GM12865 (cell line): ENCODE measurements at places on chromosomes 4 and X.

DNA sequence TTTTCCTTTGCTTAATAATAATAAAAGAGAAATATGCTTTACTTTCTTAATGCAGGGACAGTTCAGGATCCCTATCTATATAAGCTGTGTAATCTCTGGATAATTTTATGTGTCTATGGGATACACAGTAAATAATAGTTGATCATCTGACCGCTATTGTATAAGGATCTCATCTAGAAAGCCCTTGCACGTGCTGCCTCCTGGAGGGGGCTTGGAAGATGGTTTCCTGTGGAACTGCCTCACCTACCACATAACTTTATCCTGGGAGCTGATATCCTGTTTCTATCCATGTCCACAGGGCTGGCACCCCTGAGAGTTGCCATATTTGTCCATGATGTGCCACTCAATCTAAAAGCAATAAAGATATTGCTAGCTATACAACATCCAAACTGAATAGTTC lies 139.3 kb upstream of the FRMPD4 start:
- DNase-seq = no peak

- DNase-seq = no peak
Measured at GRCh38 chr4:81470456-81471297, 1.0 kb downstream of the RASGEF1B start.

DNA sequence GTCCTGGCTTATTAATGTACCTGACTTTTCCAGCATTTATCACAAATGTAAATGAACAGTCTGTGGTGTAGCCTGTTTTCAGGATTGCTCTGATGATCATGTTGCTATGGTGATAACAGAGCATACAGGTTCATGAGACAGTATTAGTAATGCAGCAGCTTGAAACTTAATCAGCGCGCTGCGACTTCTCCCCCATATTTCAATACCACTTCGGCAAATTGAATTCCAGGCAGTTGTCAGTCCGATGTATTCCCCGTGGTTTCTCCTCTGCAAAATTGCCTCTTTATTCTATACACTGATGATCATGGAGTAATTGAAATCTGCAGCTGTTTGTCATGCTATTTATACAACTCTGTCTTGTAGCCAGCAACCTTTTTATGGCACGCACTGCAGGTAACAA lies 239.3 kb downstream of the C4orf33 start:
- DNase-seq = no peak

DNA sequence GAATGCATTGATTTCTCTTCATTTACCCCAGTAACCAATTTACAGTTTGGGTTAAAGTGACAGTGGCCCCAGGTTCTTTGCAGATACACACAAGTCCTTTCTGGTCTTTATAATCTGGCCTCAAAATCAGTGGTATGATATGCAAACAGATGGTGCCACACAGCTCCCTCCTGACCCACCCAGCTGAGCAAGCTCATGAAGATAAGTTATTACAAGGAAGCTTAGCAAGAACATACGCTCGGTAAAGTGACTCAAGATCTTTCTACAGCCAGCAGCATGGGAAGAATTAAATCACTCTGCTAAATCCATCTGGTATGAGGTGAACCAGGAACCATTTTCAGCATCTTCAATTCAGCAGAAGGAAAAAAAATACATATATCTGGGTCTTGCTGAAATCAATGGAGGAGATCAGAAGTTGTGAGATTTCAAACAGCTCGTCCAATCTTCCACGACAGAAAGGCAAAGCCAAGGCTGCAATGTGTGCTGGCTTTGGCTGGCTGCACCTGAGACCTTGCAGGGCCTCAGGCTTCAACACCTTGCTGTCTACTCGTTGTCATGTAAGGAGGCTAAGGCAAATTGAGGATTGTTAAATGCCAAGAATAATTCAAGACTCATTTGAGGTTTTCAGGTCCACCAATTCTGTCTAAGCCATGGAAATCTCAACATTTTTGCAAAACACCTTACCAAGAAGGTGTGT lies 28.2 kb downstream of the SEL1L3 start:
- DNase-seq = no peak

- no peak for DNase-seq
Measured at GRCh38 chr4:100988876-100989275, 358.4 kb downstream of the PPP3CA start.

DNA sequence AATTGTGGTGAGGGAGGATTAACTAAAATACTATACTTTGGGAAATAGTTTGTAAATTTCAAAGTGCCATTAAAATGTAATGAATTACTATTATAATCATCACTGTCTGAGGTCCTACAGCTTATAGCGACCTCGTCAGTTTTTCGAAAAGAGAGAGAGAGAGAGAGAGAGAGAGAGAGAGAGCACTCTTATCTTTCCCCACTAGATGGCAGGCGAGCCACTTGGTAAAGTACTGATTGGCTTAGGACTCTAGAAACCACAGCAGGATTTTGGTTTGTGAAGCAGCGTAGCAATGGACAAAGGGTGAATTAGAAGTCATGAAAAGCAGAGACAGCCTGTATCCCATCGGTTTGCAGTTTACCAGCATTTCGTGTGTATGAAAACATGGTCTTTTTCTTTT lies 52.5 kb downstream of the LINC00632 start:
- peak; percentile 31 for DNase-seq

GRCh38 chrX:109535578-109535977 lies 1.1 kb upstream of the NXT2 start:
- no peak for DNase-seq

GRCh38 chrX:107711521-107712181 lies 63.9 kb downstream of the TSC22D3 start:
- no peak for DNase-seq

GRCh38 chr4:26619784-26620183 lies 35.9 kb downstream of the TBC1D19 start:
- no peak for DNase-seq

DNA sequence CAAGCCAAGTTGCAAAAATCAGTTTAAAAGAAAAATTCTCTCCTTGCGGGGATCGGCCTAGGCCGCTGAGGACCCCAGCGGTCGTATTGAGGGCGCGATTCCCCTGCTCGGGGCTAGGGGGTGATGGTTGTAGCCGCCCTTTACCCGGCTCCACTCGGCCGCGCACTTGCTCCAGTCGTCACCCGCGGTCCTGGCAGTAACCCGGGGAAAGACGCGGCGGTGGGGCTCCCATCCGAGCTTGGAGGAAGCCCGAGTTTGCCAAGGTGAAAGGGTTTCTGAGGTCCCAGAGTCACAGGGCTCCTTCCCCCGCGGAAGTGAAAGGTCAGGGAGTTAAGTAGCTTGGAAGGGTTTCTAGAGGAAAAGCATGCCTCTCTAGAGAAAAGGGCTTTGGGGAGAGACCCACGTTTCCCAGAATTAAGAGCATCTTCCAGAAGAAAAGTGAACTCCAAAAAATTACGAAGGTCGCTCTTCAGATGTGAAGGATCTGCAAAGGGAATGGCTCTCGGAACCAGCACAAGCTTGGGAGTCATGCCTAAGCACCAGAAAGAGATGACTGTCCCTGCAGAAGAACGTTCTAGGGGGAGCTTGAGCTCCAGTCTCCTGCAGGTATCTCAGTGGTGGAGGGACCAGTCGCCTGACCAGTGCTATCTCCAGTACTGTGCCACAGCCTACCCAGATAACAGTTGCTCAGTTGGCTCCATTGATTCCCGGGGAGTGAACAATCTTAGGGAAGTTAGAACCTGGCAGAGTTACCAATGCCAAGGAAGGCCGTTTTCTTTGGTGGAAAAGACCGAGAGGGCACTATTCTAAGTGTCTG lies 875 bp downstream of the LAP3 start:
- DNase-seq = peak; percentile 40

- peak; percentile 58 for DNase-seq
Measured at GRCh38 chr4:70844180-70844579, 4.5 kb upstream of the GRSF1 start.

DNA sequence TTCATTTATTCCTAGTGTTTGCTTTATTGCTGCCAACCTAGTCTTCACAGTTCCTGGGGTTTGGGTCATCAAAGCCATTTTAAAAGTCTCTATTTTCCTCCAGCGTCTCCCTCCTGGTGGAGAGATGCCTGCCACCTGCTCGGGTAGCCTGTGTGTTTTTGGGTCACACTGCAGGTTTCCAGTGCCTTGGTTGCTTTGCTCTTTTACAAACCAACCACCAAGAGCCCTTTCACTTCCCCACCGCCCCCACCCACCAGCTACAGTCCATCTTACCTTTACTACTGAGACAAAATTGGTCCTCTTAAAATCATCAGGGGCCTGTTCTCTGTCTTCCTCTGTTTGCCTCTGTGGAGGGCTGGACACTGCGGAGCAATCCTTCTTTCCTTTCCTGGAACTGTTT lies 280.5 kb upstream of the GATB start:
- DNase-seq = peak; percentile 19

GRCh38 chr4:7134737-7135388 lies 57.5 kb upstream of the SORCS2 start:
- DNase-seq = no peak

DNA sequence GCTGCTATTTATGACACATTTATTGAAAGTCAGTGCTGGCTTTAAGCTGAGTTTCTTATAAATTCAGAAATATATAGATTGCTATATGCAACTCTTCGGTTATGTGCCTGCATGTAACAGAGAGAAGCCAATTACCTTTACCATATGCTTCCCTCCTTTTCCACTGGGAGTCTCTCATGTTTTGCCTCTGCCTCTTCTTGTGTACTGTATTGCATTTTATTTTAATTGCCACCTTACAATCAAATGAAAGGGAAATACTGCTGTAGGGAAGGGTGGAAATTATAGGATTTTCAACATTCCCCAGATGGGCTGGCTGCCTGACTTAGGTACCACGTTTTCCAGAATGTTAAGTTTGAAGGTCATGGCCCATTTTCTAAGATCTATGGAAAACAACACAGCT lies 655.4 kb upstream of the SLIT2 start:
- no peak for DNase-seq

DNA sequence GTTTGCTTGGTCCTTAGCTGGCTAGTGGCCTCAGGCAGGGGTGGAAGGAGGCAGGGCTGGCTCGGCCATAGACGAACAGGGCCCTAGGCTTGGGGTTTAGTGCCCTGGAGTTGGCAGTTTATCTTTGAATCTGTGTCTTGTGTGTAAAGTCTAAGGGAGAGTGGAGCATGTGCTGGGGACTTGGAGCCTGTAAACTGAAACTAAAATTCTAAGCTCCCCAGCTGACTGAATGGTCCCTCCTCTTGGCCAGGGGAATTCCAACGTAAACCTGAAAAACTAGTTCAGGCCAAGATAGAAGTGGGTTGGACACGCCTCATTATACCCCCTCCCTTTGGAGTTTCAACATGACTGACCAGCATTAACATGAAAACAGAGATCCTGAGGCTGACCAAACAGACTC lies 46.1 kb upstream of the GPR78 start:
- peak; percentile 93 for DNase-seq

DNA sequence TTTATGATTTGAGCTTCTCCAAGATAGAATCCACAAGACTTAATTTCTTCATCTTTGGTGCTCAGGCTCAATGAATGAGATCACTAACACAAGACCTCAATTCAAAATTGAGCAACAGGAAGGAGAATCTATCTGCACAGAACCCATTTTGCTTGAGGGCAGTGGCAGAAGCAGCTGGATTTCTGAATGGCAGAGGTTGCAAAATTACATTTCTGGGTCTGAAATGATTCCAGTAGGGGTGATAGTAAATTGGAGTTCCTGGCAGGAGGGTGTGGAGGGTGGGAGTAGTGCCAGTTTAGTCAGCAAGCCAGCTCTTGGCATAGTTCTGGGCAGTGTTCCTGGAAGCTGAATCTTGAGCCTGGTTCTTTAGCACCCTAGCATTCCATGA lies 281.1 kb downstream of the SLC7A11 start:
- DNase-seq = no peak

- DNase-seq = no peak
Measured at GRCh38 chrX:44817029-44817428, 26.8 kb upstream of the DUSP21 start.

DNA sequence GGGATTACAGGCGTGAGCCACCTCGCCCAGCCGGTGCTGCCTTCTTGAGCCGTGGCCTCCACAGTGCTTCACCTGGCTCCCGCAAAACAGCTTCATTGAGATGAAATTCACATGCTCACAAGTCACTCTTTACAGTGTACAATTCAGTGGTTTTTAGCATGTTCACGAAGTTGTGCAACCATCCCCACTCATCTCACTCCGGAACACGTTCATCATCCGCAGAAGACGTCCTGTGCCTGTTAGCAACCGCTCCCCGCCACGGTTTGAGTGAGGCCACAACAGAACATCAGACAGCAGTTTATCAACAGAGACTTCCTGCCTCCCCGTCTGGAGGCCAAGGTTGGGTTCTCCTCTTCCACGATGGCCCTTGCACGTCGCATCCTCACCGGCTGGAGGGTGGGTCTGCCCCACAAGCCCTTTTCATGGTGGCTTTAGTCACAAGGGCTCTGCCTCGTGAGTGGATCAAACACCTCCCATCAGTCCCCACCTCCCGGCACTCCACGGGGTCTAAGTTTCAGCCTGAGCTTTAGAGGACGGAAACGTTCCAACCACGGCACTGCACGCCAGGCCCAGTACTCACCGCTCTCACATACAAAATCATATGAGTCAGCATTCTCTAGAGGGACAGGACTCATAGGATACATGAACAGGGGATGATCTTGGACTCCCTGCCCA lies 29.6 kb upstream of the SPON2 start:
- peak; percentile 93 for DNase-seq

DNA sequence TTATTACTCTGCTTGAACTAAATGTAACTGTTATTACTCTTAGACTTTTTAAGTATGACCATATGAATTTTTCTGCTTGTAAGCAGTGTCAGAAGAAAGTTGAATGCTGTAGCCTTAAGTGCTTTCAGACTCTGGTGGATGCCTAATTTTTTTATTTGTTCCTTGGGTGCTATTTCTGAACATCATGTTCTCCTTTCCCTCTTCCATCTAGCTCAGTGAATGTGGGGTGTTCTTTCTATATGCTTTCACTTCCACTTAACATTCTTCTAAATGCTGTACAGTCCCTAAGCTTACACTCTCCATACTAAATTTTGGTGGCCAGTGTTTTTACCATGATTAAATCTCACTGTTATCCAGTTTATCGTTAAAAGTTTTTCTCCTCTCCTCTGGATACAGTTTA lies 3.6 kb downstream of the DCK start:
- no peak for DNase-seq

- DNase-seq = no peak
Measured at GRCh38 chrX:122218666-122219065, 965.4 kb upstream of the GRIA3 start.

- no peak for DNase-seq
Measured at GRCh38 chr4:165006886-165007285, 24.9 kb upstream of the TRIM60 start.

DNA sequence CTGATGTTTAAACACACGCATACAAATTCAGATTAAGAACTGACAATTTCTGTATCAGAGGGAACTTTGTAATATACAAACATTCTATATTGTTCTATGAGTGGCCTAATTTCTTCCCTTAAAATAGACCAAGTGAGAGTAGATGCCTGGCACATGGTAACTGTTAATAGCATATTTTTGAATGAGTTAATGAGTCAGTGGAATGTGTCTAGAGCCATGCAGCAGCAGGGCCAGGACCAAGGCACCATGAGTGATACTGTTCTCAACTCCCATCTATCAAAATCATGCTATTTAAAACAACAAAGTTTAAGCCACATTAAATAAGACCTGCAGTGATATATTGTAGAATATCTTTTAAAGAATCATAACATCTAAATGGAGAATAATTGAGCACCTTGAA lies 98.3 kb downstream of the ARHGAP24 start:
- DNase-seq = no peak

- DNase-seq = no peak
Measured at GRCh38 chr4:100694467-100694866, 176.6 kb upstream of the EMCN start.
